ENCODE measurements at places on chromosomes 5 and 9. TPM values are rescaled to one million over a fixed set of nuclear protein-coding genes. Genes with fewer than 3 reads are reported as not detected.

SH3RF2 gene
- polyA plus RNA-seq: 9.2 TPM

FGF10 gene
- 12.1 TPM for polyA plus RNA-seq

RAD1 gene
- polyA plus RNA-seq: 30.0 TPM

IFNK gene
- polyA plus RNA-seq: not detected

SLCO4C1 gene
- 3.4 TPM for polyA plus RNA-seq

PCDHAC2 gene
- 0.68 TPM for polyA plus RNA-seq

OGN gene
- 646 TPM for polyA plus RNA-seq

CYLC2 gene
- not detected for polyA plus RNA-seq

MORN5 gene
- polyA plus RNA-seq: 0.54 TPM

SHC3 gene
- polyA plus RNA-seq: 0.95 TPM

KDM4C gene
- 21.4 TPM for polyA plus RNA-seq

ARHGEF37 gene
- 5.1 TPM for polyA plus RNA-seq

FCN2 gene
- not detected for polyA plus RNA-seq

CDX1 gene
- not detected for polyA plus RNA-seq

CEP78 gene
- 28.9 TPM for polyA plus RNA-seq

PCDHGB4 gene
- polyA plus RNA-seq: 3.2 TPM

NUTM2G gene
- not detected for polyA plus RNA-seq

ACTBL2 gene
- not detected for polyA plus RNA-seq

FGF1 gene
- 9.9 TPM for polyA plus RNA-seq
